ENCODE measurements at places on chromosomes 11 and 22.
A peak's percentile ranks its signal among the peaks of the same experiment; 100 is the strongest.

- DNase-seq = peak; percentile 97
These were observed 71.6 kb downstream of the LRP5 start for GRCh38 chr11:68383976-68384501.

DNA sequence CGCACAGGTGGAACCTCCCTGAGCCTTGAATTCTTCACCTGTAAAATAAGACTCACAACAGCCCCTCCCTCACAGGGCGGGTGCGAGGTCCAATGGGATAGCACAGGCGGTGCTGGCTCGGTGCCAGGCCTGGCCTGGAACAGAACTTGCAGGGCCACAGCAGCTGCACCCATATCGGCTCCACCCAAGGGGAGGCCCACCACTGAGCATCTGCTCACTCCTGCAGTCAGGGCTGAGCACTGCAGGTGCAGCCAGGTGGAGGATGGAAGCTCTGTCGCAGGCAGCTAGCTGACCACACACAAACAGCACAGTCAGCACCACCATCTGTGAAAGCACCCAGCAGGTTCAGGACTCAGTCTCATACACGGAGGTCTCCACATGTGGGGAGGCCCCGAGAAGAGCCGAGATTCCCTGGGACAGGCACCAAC, 19.6 kb downstream of the VPS37C start:
- no peak for DNase-seq

DNA sequence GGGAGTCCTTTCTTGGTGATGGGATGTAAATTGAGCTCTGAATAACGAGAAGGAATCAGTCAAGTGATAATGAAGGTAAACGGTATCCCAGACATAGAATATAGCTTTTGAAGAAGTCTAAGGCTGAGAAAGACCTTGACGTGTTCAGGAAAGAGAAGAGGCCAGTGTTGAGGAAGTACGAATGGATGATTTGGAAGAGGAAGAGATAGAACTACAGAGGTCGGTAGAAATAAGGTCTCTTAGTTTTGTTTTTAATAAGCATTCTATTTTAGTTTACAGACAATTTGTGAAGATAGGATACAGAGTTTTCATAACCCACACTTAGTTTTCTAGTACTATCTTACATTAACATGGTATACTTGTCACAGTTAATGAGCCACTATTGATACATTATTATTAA, 1598.1 kb downstream of the FAM181B start:
- no peak for DNase-seq

- DNase-seq = peak; percentile 99
These were observed 29.2 kb upstream of the PDE2A start for GRCh38 chr11:72703267-72704008.

DNA sequence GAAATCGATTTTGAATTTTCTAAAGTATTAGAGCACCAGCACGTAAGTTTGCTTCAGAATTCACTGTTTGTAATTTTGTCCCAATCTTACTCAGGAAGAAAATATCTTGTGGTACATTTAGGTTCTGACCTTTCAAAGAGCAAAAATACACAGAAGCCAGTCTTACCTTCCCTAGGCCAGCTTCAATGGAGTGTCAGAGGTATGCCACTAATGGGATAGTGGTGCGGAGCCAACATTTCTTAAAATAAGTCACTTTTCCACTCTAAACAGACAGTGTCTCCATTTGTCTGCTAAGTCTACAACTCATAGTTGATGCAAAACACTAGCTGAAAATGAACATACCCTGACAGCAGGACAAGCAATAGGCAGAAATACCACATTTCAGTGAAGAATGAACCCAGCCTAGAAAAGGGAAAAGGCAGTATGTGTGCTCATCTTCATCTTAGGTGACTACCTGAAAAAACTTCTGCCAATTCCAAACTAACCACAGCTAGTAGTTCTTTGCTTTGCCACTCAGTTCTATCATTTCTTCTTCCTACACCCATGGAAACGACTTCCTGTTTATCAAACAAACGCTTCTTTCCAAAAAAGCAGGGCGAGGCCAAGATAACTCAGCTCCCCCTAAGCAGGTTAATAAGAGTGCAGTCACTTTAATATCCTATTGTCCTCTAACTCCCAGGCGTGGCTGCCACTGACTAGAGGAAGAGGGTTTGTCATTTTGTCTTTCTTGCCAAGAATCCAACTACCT, 94.0 kb upstream of the APOA1 start:
- peak; percentile 42 for DNase-seq

DNA sequence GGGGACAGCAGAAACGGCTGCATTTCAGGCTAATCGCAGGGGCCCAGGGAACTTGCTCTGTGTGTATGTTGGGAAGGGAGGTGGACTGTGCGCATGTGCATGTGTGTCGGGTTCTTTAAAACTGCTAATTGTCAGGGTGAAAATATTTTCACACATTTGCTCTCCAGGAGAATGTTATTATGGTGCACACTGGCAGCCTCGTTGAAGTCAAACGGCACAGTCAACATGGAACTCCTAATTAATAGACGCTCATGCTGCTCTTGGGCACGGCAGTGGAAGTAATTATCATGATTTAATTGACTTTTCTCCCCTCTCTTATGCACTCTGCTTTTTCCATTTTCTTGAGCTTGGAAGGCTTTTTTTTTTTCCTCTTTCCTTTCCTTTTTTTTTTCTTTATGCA, 92.6 kb downstream of the TSPAN18 start:
- DNase-seq = no peak

DNA sequence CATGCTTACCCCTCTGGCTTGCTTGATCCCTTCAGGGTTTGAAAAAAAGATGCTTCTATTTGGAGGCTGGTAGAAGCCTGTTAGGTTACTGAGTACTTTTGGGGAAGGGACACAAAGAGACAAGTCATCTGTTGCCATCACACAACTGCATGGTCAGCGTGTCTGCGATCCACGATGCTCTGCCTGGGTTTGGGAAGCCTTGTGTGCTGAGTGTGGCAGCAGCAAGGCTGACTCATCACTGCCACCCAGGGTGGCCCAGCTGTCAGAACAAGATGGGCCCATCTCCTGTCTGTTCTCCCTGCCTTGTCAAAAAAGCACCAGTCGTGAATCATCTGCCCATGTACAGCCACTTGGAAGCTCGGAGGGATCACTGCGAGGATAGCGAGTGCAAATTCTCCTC, 26.2 kb downstream of the UBASH3B start:
- no peak for DNase-seq

GRCh38 chr22:17925431-17925841, 98.9 kb downstream of the MICAL3 start:
- DNase-seq = no peak

- DNase-seq = peak; percentile 91
These were observed at the start of gene OSM for GRCh38 chr22:30266445-30267381. Gene OSM (minus strand): TSS chr22:30266851. CDS start chr22:30266799, 52 bp downstream.

- peak; percentile 58 for DNase-seq
These were observed 21.9 kb downstream of the NEAT1 start for GRCh38 chr11:65444314-65445051.

DNA sequence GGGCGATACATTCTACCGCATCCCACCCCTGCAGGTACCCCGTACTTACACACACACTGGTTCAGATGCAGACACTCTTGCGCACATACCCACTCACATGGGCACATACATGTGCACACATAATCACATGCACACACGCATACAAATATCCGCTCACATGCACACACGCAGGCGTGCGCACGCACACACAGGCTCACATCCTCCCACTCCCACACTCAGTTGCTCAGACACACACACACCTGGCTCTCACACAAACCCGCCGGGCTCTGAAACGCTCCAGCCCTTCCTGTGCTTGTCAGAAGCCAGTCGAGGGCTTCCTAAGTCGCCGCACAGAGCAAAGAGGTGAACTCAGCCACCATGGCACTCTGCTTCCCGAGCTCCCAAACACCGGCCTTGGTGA, 164.5 kb downstream of the CRYBB2 start:
- no peak for DNase-seq

DNA sequence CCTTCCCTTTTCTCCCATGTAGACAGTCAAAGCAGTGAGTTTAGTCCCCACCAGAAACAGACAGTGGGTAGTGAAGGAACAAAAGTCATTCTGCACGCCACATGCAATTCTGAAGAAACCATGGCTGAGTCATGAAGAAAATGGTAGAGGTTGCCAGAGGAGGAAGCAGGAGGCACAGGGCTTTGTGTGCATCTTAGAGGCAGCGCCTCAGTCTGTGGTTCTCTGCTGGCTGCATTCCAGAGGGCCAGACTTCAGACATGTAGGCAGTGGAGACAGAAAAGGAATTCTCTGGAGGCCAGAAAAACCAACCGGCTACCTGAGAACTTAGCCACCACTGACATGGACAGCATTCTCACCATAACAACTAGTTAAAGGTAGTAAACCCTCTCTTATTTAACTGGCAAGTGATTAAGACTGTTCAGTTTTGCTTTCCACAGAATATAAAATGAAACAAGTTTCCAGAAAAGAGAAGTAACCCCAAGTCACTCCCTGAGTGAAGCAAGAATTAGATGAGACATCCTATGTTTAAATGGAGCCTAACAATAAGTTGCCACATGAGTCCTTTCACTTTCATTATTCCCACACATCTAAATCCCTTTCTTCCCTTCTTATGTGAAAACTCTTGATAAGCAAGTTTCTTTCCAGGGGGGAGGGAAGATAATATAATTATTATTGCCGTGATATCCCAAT, 556.1 kb downstream of the SOX6 start:
- DNase-seq = no peak

DNA sequence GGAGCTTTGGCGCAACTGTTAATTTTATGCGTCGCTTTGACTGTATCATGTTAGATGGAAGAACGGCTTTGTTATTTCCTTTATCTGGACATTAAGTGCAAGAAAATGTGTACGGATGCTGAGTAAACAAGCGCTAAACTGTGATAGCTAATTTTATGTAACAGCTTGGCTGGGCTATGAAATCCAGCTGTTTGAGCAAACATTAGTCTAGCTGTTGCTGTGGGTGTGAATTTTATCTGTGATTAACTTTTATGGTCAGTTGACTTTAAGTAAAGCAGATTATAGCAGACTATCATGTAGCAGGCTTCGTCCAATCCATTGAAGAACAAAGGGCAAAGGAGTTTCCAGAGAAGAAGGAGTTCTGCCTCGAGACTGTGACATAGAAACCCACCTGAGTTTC, 14.0 kb downstream of the OR8A1 start:
- DNase-seq = no peak

DNA sequence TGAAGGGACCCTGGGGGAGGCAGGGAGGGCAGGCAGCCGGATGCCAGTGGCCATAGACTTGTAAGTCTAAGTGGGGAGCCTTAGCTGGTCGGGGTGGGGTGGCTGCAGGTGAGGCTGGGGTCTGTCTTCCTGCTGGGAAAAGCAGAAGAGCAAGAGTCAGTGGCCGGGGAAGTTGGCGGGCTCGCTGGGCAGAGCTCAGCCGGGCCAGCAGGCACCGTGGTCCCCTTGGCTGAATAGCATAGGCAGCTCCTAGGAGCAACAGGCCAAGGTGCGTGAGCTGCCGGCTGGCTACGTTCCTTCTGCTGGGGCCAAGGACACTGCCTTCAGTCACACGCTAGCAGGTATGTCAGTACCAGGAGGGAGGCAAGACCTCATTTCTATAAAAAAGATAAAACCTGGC, 67.8 kb upstream of the A4GALT start:
- DNase-seq = no peak

DNA sequence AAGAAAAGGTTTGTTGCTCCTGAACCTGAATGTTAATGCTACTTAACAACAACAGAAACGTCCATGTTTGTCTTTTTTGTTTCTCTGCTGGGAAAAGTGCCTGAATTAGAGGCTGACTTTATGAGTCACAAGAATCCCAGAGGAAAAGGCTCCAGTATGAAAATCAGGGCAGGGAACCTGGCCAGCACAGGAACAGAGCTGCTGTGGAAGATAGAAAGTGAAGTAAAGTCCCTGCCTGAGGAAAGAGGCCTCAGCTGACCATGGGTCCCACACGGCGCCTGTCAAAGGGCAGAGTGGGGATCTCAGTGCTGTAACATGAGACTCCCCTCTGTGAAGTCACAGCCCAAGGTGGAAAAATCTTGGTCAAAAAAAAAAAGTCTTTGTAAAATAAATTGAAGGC, 632.3 kb upstream of the CCDC90B start:
- no peak for DNase-seq

DNA sequence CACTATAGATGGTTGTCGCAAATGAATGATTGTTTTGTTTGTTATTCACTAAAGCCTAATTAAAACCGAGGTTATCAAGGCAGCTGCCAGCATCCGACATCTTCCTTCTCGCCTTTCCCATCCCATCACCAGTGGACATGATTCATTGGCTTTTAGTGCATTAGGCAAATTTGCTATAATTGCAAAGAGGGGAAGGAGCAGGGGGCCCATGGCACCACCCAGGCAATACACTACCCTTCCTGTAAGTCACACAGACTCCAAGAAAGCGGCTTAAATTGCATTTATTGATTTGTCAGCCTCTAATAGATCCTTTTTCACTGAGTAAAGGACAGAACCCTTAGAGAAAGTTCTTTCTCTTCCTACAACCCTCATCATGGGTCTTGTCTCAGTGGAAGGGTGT, 169.2 kb upstream of the NCAM1 start:
- no peak for DNase-seq

- no peak for DNase-seq
These were observed 13.4 kb upstream of the NECTIN1 start for GRCh38 chr11:119742263-119742861.

- no peak for DNase-seq
These were observed 434 bp downstream of the XPNPEP3 start for GRCh38 chr22:40857309-40857855.

- peak; percentile 38 for DNase-seq
These were observed 406.0 kb downstream of the TBC1D22A start for GRCh38 chr22:47168441-47168840.

- DNase-seq = no peak
These were observed 68.3 kb downstream of the NFAM1 start for GRCh38 chr22:42363892-42364291.

DNA sequence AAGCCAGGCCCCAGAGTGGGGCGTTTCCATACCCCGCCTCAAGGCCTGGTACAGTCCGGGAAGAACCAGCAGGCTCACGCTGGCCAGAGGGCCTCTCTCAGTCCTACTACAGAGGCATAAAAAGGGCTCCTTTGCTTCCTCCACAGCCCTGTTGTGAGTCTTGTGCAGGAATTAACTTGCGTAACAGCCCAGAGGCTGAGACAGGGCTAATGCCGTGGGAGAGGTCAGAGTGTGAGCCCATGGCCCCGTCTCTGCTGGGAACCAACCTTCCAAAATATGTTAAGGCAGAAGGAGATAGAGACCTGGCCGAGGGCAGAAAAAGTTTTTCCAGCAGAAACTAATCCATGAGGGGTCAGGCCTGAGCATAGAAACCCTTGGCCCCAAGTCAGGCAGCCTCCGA, 19.9 kb upstream of the TMEM184B start:
- DNase-seq = peak; percentile 69

DNA sequence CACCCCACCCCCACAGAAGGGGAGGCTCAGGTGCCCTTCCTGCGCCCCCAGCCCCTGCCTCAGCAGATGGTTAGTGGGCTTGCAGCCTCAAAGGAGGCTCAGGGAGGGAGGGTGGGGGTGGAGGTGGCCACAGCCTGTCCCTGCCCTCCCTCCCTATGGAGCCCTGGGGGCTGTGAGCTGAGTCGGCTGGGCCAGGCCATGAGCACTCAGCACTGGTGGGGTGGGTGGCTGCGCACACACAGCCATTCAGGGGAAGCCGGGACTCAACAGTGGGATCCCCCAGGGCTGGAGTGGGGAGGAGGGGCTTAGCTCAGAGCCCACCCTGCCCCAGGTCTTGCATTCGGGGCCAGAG, 50.2 kb downstream of the FLRT1 start:
- DNase-seq = no peak
